ENCODE measurements at places on chromosomes 6 and 20. TPM values are rescaled to one million over a fixed set of nuclear protein-coding genes. Genes with fewer than 3 reads are reported as not detected.

PEX7 gene
- polyA plus RNA-seq = 3.0 TPM

SSTR4 gene
- polyA plus RNA-seq = not detected

ECT2L gene
- polyA plus RNA-seq = not detected

SPDEF gene
- polyA plus RNA-seq = not detected

FKBP1A gene
- polyA plus RNA-seq = 194 TPM

LHFPL5 gene
- not detected for polyA plus RNA-seq

TBX18 gene
- not detected for polyA plus RNA-seq

DNA sequence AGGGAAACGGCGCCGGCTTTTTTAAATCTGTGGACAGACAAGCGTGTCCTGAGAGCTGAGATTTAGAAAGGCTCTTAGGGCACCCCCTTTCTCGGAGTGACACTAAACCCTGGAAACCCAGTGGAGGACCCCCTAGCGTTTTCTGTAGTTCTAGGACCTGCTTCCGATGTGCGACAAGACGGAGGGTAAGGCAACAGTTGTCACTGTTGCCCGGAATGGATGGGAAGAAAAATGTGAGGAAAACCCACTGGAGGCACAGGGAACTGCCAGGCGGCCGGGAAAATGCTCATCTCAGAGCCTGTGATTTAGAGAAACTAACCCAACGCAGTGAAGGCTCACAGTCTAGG lies 551 bp upstream of the ATP5F1E start:
- peaks cover 52% of the 10 kb centered on the region for H3K36me3 ChIP-seq
- H3K4me3 ChIP-seq = peak overlapping the region; percentile 83
- peaks cover 41% of the 10 kb centered on the region for H3K4me1 ChIP-seq
- no peak for DNase-seq
- H3K27ac ChIP-seq = peak overlapping the region; percentile 88
- no peaks in the 10 kb centered on the region for H3K27me3 ChIP-seq

DNA sequence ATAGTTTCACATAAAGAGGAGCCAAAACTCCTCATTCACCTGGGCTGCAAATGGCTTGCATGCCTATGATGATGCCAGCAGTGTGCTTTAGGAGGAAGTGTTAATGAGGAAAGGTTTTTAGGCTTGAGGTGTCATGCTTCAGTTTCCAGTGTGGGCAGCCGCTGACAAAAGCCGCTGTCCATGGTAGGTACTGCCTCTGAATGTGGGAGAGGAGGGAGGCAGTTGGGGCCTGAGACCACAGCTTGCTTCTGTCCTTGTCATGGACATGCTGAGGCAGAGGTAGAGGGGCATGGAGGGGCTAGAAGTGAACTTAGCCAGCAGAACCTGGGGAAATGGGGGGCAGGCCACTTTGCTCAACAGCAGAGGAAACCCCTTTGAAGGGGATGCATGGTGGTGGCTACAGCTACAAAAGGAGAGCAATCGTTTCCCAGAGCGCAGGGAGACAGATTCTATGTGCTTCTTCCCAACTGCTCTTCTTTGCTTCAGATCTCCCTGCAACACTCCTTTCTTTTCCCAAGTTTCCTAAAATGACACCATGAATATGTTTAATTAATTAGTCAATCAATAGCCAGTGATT lies 372.1 kb upstream of the CNR1 start:
- no peak overlapping the region for H3K27ac ChIP-seq
- no peaks in the 10 kb centered on the region for H3K27me3 ChIP-seq
- no peaks in the 10 kb centered on the region for H3K36me3 ChIP-seq
- peaks cover 11% of the 10 kb centered on the region for H3K4me1 ChIP-seq
- H3K4me3 ChIP-seq = no peak overlapping the region

DNA sequence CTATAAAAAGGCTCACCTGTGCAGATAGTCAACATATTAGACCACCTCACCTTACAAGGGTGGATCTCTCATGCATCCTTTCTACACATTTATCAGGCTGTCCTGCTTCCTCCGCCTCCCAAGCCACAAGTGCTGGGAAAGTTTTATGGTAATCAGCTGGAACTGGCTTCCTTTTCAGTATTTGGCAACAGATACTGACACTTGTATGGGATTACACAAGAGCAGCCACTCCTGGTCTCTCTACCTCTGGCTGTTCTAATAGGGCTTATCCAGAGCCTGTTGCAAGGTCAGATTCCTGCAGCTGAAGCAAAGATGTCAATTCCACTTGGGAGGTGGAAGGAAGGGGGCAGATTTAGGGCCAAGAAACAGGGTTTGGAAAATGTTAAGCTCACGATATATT lies 503 bp upstream of the GPLD1 start:
- no peak overlapping the region for H3K4me3 ChIP-seq
- peaks cover 14% of the 10 kb centered on the region for H3K27me3 ChIP-seq
- H3K36me3 ChIP-seq = no peaks in the 10 kb centered on the region
- peaks cover 6% of the 10 kb centered on the region for H3K4me1 ChIP-seq

DNA sequence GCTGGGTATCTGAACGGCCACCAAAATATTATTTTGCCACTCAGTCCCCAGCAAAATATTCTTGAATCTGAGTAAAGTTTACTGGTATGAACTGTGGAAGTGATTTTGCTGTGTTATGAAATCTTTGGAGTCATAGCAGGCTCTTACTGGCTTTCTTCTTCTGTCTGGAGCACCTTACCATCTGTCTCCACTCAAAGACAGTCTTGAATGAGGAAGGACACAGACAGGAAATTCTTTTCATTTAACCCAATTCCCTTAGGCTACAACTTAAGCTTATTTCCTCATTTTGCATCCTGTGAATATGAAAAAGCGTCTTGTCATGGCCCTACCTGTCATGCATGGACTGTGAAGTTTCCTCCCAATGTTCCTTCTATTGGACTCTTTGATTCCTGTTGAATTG lies 24.7 kb downstream of the FNDC1 start:
- H3K4me3 ChIP-seq = no peak overlapping the region
- no peak for DNase-seq
- H3K27me3 ChIP-seq = no peaks in the 10 kb centered on the region
- H3K27ac ChIP-seq = no peak overlapping the region
- H3K4me1 ChIP-seq = peaks cover 32% of the 10 kb centered on the region

- no peak overlapping the region for H3K4me3 ChIP-seq
- no peak for DNase-seq
- no peaks in the 10 kb centered on the region for H3K36me3 ChIP-seq
- H3K4me1 ChIP-seq = no peaks in the 10 kb centered on the region
Observed at GRCh38 chr6:146426516-146426915, 117.1 kb upstream of the RAB32 start.

GRCh38 chr20:63740070-63740626 lies 572 bp downstream of the SLC2A4RG start:
- H3K4me1 ChIP-seq = peaks cover 47% of the 10 kb centered on the region
- peaks cover 26% of the 10 kb centered on the region for H3K27me3 ChIP-seq
- DNase-seq = no peak
- H3K4me3 ChIP-seq = peak overlapping the region; percentile 58
- H3K36me3 ChIP-seq = peaks cover 21% of the 10 kb centered on the region
- peak overlapping the region; percentile 26 for H3K27ac ChIP-seq

DNA sequence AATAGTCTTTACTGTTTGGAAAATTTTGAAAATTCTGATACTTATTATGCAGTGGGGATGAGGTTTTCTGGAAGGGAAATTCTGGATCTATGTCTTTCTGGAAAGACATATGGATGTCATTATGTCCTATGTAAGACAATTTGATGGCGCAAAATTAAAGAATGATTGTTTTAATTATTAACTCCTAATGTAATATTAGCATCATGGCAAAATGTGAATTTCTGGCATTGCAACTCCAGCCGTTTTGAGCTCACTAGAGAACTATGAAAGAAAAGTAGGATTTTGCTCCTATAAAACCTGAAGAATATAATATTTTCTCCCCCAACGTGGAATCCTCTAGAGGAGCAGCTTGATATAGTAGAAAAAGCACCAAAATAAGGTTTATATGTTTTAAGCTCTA lies 243.2 kb downstream of the RFPL4B start:
- H3K36me3 ChIP-seq = no peaks in the 10 kb centered on the region
- H3K27ac ChIP-seq = no peak overlapping the region
- no peaks in the 10 kb centered on the region for H3K4me1 ChIP-seq
- no peak overlapping the region for H3K4me3 ChIP-seq

- H3K4me1 ChIP-seq = no peaks in the 10 kb centered on the region
- H3K27ac ChIP-seq = no peak overlapping the region
- H3K36me3 ChIP-seq = no peaks in the 10 kb centered on the region
- H3K4me3 ChIP-seq = no peak overlapping the region
- H3K27me3 ChIP-seq = no peaks in the 10 kb centered on the region
Observed at GRCh38 chr6:20892365-20892764, 358.1 kb downstream of the CDKAL1 start.

- no peaks in the 10 kb centered on the region for H3K4me1 ChIP-seq
- no peak for DNase-seq
- H3K4me3 ChIP-seq = no peak overlapping the region
- no peaks in the 10 kb centered on the region for H3K27me3 ChIP-seq
- H3K36me3 ChIP-seq = no peaks in the 10 kb centered on the region
Observed at GRCh38 chr20:13493143-13493542, 145.6 kb downstream of the TASP1 start.

DNA sequence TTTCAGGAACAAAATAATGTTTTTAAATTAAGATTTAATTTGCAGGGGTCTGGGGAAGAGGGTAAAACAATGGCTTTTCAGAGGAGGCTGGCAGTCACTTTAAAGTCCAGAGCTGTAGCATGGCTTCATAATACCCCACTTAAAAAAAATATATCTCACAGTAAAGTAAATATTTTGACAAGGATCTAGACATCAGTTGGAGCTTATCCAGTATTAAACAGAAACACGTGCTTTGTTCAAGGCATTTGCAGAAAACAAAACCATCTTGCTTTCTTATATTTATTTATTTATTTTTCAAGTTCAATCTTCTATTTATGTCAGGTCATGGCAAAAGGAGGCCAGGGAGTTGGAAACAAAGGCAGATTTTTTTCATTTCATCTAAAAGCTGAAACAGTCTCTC lies 53.3 kb upstream of the PRL start:
- H3K4me1 ChIP-seq = no peaks in the 10 kb centered on the region
- H3K27me3 ChIP-seq = no peaks in the 10 kb centered on the region
- no peak for DNase-seq
- H3K27ac ChIP-seq = no peak overlapping the region

GRCh38 chr20:58568126-58568482 lies 52.9 kb upstream of the APCDD1L start:
- H3K36me3 ChIP-seq = no peaks in the 10 kb centered on the region
- H3K4me1 ChIP-seq = no peaks in the 10 kb centered on the region
- H3K27ac ChIP-seq = no peak overlapping the region
- DNase-seq = no peak
- no peaks in the 10 kb centered on the region for H3K27me3 ChIP-seq

GRCh38 chr6:27986928-27987725 lies 30.1 kb downstream of the OR2B6 start:
- no peak for DNase-seq
- no peak overlapping the region for H3K4me3 ChIP-seq
- no peak overlapping the region for H3K27ac ChIP-seq
- H3K36me3 ChIP-seq = no peaks in the 10 kb centered on the region
- no peaks in the 10 kb centered on the region for H3K27me3 ChIP-seq

- no peak overlapping the region for H3K27ac ChIP-seq
- H3K4me1 ChIP-seq = no peaks in the 10 kb centered on the region
Observed at GRCh38 chr6:20893412-20893811, 359.2 kb downstream of the CDKAL1 start.

DNA sequence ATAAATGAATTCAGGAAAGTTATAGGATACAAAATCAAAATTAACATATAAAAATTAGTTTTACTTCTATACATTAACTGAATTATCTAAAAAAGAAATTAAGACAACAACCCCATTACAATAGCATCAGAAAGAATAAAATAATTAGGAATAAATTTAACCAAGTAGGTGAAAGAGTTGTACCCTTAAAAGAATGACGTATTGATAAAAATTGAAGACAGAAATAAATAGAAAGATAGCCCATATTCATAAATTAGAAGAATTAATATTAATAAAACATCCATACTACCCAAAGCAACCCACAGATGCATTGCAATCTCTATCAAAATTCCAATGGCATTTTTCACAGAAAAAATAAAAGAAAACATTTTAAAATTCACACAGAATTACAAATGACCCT lies 242.8 kb downstream of the MMUT start:
- DNase-seq = no peak
- H3K36me3 ChIP-seq = no peaks in the 10 kb centered on the region
- no peak overlapping the region for H3K4me3 ChIP-seq
- no peaks in the 10 kb centered on the region for H3K27me3 ChIP-seq
- no peak overlapping the region for H3K27ac ChIP-seq

DNA sequence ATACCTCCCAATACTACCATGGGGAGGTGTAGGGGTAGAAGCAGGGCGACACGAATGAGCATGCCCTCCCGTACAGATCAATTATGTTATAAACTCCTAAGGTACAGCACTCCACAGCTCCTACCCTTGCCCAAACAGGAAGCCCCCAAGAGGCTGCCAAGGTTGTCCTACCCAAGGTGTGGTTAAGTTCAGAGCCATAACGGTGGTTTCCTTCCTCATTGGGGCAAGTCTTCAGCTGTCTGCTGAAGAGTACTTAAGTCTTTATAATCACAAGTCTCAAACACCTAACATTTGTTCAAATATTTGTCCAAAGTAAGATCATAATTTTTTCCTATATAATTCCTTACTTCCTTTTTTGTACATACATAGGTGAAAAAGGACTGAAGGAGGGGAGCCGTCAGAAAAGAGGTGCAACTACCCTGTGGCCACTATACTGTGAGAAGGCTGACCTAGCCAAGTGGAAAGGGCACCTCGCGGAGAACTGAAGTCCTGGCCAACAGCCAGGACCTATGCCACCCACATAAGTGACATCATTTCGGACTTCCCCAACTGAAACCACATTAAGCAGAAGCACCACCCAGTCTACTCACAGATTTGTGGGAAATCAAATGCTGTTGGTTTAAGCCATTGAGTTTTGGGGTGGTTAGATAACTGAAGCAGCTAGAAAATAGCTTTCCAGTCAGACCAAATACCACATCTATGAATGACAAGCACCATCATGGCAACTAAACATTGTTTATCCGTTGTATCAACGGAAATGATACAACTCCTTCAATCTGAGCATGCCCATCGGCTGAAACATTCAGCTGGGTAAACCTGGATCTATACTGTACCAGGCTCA lies 2.9 kb upstream of the RAB22A start:
- peak overlapping the region; percentile 94 for H3K27ac ChIP-seq
- H3K4me1 ChIP-seq = peaks cover 39% of the 10 kb centered on the region
- peaks cover 4% of the 10 kb centered on the region for H3K36me3 ChIP-seq
- no peak overlapping the region for H3K4me3 ChIP-seq

DNA sequence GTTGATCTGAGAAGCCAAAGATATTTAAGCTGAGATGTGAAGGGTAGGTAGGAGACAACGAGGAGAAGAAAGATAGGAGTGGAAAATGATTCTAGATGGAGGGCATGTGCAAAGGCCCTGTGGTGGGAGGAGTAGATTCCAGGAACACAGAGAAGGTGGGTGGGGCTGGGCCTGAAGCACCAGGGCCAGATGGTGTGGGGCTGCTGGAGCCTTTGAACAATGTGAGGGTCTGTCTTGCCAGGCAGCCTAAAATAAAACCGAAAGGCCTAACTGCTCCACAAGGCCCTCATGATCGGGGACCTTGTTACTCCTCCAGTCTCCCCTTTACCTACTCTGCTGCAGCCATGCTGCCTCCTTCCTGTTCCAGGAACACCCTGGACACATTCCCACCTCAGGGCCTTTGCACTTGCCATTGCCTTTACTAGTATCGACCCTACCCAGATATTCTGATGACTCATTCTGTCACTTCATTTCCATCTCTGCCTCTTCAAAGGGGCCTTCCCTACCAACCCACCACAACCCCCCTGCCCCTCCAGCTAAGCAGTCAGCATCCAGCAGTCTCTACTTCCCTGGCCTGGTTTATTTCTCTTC lies 20.0 kb downstream of the FAM110A start:
- no peaks in the 10 kb centered on the region for H3K27me3 ChIP-seq
- DNase-seq = no peak
- H3K4me3 ChIP-seq = no peak overlapping the region
- peaks cover 19% of the 10 kb centered on the region for H3K4me1 ChIP-seq
- H3K27ac ChIP-seq = no peak overlapping the region
